NCI-H1105 treated with DMSO at 0.1 percent for 48 hours (cell line): ENCODE measurements at places on chromosomes 1 and 21.

DNA sequence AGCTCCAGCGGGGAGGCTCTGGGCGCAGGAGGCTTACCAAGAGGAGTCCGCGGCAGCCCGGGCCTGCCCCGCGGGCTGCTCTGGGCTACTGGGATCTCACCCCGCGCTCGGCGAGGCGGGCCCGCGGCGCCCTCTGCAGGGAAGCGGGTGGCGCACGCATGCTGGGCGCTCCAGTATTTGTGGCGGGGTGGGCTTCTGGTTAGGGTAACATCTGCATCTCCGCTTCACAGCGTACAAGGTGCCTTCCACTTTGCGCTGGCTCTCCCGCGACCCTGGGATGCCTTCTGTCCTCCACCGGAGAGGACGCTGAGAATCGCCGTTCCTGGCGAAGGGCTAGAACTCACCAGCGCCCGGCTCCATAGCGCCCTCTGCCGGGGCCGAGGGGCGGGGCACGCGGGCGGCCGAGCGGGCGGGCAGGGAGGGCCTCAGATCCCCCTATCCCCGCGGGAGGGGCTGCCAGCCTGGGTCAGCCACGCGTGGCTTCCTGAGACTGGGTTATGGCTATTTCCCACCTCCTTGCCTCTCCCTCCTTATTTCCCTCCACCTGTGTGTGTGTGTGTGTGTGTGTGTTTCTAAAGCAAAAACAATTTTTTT, 46.6 kb upstream of the CTBS start:
- peak; percentile 37 for DNase-seq

DNA sequence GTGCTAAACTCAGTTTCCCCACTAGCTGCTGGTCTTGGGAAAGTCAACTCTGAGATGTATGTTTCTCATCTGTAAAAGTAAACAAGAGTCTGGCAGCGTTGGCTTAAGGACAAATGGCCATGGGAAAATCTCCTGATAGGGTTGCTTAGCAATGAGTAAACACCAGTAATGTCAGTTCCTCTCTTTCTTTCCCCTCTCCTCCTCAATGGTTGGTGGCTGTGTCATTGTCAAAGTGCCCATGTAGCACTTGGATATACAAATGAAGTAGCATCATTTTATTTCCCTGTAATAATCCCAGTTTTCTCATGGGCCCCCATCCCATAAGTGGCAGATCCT, 2.2 kb upstream of the FYB2 start:
- no peak for DNase-seq

DNA sequence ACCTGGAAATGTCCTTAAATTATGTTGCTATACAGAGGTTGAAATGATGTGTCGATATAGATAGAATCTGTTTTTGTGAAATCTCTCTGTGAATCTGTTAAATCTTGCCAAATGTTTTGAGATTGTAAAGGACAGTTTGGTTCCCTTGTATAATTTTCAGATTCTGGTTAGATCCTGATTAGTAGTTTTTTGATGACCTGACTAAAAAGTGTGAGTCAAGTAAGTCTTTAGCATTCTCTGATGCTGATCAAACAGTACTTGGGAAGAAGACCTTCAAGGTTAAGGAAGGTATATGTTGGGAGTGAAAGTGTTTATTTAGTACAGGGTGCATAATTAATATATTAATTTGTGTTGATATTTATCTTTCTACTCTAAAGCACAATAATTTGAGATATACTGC, 32.7 kb downstream of the DDI2 start:
- DNase-seq: no peak

- DNase-seq: no peak
These were observed 304.7 kb downstream of the TM2D1 start for GRCh38 chr1:61420243-61420642.

DNA sequence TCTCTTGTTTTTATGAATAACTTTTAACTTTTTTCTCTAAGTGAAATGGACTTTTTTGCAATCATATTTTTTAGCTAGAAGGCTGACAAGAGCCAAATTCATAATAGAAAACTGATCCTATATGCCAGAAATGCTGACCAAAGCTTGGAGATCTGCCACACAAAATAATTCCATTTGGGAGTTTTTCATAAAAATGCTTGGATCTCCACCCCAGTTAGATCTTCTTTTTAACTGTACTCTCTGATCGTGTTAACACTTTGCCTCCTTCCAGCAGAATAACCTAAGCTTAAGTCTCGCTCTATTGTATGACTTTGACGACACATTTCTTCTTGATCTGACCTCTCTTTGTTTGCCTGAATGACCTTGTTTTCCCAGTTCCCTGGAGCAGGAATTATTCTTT, 16.8 kb downstream of the FLG2 start:
- DNase-seq: no peak

DNA sequence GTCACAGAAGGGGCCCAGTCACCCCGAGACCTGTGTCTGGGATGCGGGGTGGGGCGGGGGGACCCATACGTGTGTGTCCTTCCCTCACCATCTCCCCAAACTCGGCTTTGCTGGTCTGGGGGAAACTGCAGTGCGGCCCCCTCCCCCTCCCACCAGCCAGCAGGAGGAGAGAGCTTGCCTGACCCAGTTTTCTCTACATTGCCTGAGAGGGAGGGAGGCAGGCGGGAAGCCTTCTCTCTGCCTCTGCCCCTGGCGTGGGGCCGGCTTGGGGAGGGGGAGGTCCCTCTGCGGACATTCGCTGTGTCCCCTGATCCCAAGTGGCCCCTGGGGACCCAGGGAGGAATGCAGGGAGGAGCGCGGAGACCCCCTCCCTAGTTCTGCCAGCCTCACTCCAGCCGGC, 3.9 kb downstream of the EPHA8 start:
- DNase-seq: no peak

DNA sequence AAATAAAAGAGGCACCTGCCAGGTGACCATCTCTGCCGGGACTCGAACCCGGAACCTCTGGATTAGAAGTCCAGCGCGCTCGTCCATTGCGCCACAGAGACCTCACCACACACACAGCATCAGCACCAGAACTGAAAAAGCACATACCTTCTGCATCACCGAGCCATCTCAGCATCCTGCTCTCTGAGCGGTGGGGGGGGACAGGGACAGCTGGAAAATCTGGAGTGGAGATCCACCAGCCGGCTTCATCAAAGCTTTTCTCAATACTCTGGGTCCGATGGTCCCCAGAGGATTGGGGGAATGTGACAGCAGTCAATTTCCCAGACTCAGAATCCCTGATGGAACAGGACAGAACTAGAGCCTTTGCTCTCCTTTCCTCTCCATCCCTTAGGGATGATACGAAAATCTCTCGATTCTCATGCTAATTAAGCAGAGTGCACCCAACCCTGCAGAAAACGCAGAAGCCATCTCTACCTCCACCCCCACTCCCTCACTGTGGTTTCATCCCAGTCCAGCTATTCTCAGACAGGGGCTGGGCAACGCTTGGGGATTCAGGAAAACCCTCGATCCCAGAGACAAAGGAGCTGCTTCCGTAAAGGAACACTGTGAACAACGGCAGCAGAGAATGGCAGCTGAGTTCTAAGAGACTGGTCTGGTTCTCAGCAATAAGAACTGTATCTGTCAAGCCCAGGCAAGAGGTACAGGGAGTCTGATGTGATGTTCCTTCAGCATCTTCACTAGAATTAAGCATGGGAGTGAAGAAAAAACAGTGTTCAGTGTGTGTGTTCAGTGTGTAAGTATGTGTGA, 29.6 kb upstream of the CADM3 start:
- peak; percentile 93 for DNase-seq

DNA sequence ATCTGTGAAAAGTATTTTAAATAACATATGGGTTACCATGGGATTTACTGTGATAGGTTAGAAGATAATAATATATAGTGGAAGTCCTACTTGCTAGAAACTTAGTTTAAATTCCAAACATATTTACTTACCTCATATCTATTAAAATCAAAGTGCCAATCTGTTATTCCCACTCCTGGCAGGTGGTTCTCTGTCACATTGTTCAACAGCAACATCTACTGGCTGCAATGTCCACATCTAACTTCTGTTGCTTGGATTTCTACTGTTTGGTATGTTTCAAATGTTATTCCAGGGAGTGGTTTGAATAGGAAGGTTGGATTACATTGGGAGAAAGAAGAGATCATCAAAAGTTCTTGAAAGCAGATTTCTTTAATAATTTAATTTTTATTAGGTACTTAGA, 122.5 kb upstream of the NCAM2 start:
- peak; percentile 31 for DNase-seq

- DNase-seq: peak; percentile 28
These were observed 289.2 kb upstream of the USP24 start for GRCh38 chr1:55504306-55504731.

DNA sequence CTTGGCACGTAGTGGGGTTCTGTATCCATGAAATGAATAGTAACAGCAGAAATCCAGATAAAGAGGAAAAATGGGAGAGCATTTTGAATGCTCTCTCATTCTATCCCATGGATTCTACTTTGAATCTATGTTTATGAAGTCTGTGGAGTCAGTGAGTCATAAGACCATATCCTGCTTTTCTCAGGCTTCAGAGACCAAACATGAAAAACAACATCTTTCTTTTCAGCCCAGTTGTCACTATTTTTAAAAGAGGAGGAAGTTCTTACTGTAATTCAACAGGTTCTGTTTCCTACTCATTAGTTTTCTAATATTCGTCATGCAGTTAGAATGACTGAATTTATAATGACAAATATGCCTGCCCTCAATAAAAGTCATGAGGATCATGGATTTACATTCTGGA, 39.4 kb upstream of the CD55 start:
- DNase-seq: no peak

GRCh38 chr1:53197291-53198200, 922 bp downstream of the CPT2 start:
- DNase-seq: no peak

DNA sequence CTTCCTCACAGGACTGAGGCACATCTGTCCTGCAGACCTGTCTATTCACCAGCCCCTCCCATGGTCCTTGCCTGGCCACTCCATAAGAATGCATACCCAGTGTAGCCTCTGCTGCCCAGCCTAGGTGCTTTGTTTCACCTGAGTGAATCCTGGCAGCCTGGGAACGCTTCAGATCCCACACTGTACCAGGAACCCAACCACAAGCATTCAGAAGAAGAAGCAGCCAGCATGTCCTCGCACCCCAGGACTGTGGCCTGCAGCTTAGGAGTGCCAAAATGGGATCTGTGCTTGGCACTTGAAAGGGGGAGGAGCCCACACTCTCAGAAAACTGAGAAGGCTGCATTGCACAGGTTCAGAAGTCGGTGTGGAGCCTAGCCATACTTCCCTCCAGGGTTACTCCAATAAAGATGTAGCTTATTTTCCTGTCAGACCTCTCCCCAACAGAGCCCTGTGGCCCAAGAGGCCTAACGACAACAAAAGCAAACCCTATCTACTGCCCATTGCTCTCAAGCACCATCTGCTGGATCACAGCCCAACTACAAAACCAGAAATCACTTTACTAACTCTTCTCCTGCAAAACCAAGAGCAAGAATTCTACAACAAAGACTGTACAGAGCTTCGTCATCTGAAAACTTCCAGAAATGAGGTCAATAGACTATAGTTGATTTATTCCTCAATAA, 923.1 kb upstream of the NEGR1 start:
- DNase-seq: no peak

GRCh38 chr21:45768011-45768739, 124.7 kb downstream of the PCBP3 start:
- no peak for DNase-seq

DNA sequence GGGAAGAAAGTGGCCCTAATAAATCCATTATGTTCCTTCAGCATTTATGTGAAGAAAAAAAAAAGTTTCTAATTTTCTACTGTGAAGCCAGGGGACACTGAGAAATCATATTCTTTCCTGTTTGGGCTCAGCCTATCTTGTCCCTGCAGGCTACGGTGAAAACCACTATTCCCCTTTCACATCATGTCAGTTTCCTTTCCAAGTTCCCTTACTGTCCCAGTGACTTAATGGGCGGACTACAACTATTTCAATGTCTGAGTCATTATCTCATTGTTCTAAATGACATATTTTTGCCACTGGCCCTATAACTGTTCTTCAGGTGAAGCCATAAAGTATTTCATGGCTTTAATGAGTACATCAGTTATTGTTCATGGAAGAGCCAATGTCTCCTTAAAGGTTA, 71.3 kb upstream of the BEND5 start:
- no peak for DNase-seq

GRCh38 chr1:210754878-210755665, 378.9 kb downstream of the KCNH1 start:
- peak; percentile 92 for DNase-seq

DNA sequence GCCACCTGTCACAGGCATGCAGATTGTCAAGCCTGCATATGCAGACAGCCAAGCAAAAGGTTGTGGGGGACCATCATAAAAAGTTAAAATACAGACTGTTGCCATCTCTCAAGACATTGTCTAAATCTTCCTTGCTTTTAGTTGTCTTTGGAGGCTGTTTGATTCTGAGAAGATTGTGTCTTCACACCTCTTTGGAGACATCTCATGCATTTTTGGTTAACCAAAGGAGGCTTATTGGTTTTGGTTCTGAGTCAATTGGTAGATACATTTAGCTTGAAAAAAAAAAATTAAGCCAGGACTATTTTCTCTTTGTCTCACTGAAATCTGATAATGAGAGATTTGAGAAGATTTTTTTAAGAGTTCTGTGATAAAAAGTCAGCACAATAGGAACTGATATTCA, 217.6 kb downstream of the LYPLAL1 start:
- no peak for DNase-seq

DNA sequence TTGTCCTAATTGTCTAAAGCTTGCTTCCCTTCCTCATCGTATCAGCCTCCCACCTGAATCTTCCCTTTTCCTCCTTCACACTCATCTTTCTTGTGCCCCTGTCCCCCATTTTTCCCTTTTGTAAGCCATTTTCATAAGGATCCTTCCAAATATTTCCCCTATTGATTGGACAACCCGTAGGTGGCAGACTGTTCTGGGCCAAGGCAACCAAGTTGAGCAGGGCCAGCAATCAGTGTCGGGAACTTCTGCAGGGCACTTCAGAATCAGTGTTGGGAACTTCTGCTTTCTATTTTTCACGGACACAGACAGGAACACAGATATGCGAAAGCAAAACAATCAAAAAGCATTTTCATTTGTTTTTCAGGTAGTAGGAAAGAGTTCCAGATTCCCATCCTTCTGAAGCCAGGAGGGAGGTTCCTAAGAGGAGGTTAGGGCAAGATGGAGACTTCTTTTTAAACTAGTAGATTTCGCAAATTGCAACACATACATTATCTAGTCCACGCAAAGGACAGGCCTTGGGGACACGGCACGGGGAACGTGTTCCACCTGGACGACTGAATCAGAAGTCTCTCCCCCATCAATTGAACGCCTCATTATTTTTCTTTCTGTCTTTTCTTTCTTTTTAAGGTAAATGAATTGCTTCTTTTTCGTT, 691 bp upstream of the MPZL1 start:
- no peak for DNase-seq

DNA sequence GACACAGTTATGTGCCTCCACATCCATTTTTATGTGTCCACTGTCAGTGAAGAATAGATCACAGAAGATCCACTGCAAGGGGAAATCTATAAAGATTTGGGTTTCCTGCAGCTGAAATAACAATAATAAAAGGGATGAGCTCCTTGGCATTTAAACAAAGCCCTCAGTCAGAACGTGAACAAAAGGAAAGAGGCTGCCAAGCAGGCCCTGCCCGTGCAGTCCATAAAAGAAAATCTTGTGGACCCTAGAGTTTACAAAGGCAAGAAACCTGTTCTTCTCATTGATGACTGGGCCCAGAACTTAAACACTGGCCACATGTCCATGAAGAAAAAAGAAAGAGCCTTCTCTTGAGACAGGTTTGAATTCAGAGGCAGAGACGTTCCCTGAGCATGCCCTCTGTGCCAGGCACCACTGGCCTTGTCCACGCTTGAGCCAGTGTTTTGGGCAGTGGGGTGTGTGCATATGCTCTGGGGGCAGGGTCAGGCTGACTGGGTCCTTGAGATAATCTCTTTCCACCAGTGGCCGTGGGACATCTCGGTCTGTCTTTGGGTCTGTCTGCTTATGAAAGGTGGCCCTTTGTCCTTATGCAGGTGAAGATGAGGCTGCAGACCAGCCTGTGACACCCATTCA, 142.7 kb downstream of the HIVEP3 start:
- no peak for DNase-seq

GRCh38 chr1:205258719-205259118, 31.0 kb downstream of the TMCC2 start:
- no peak for DNase-seq
